HuH-7 (cell line): ENCODE measurements at places on chromosomes 4 and X.

DNA sequence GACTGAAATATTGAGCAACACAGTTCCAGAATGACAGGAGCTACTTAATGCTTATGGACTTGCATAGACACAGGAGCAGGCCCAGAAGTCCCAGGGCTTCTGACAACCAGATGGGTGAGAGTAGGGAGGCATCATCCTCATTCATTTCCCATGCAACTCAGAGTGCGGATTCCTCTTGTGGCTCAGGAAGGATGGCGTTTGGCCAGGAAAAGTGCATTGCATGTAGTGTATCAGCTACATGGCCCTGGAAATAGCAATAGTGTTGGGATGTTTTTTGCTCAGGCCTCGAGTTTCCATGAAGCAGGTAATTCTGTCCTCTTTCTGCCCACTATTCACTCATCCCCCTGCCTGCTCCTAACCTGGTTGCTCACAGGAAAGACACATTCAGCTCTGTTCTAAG is 136.6 kb downstream of the PDGFRA start:
- DNase-seq = no peak

DNA sequence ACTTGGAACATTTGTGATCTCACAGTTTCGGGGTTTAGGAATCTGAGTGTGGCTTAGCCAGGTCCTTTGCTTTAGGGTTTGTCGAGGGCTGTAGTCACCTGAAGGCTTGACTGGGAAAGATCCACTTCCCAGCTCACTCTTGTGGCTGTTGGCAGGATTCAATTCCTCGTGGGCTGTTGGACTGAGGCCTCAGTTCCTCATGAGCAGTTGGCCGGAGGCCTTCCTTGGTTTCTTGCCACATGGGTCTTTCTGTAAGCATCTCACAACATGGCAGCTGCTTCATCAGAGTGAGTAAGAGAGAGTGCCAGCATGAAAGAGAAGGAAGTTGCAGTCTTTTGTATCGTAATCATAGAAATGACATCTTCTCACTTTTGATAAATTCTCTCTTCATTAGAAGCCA is 11.1 kb downstream of the TXLNG start:
- no peak for DNase-seq

DNA sequence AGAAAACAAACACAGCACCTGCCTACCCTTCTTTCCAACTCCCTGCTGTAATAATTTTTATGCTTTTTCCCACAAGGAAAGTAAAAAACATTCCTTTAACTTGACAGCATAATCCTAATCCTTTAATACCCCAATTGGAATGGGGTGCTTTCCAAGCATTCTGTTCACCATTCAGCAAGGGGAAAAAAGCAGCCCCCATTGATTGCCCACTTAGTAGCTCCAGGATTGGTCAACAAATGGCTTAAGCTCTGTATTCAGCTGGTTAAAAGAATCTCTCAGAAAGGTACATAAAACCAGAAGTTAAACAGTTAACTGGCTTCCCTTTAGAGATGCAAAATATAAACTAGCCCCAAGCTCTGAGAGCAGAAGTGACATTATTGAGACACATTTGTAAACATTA is 194.8 kb upstream of the ATOH1 start:
- no peak for DNase-seq

DNA sequence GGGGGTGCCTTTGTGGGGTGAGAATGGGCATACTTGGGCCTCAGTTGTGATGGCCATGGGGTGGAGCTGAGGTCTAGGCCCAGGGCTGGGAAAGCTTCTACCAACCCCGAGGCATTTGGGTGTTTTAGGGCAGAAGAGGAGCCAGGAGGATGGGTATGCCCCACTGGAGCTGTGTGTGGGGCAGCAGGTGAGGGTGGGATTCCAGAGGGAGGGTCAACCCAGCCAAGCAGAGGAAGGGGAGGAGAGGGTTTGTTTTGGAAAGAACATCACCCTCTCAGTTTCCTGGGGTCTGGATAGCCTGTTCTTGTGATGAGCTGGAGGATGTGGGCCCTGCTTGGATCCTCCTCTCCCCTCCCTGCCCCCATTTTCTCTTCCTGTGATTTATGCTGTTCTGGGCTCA is 620 bp downstream of the IL9R start:
- no peak for DNase-seq

DNA sequence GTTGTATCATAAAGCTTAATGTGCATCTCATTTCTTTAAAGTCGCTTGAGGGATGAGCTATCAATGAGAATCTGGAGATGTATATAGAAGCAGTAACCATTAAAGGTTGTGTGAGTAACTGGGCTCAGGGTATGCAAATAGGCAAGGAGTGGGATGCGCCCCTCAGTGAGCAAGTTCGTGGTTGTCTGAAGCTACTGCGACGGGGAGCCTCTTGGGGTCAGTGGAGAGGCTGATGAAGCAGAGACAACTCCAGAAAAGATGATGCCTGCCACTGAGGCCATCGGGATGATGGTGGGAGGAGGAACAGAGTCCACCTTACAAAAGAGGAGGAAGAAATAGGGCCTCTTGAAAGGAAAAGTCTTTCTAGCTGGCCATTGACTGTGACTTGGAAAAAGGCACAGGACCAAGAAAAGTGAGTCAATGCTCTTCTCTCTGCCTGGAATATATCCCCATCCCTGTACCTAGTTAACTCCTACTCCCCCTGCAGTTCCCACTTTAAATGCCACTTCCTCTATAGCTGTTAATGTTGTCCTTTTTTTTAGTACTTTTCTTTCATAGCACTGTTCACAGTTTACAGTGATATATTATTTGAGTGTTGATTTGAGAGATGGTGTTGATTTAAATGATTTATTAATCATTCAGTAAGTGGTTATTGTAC is 51.4 kb upstream of the LSM6 start:
- no peak for DNase-seq

GRCh38 chr4:176277162-176277904 is 8.3 kb upstream of the ASB5 start:
- DNase-seq = peak; percentile 20

DNA sequence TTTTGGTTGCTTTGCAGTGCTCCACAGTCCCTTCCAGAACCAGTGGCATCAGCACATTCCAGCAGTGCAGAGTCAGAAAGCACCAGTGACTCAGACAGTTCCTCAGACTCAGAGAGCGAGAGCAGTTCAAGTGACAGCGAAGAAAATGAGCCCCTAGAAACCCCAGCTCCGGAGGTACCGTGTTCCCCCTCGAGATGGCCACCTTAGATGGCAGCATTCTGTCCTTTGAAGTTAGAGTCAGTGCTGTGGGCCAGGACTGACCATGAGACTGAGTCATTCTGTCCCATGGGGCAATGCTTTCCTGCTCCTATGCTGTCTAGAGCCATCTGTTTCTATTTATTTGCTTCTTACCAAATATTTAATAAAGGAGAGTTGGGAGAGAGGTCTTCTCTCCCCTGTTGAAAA is 112.3 kb downstream of the KLHL8 start:
- DNase-seq = no peak

- no peak for DNase-seq
Measured at GRCh38 chr4:152165146-152165545, 370.7 kb downstream of the FBXW7 start.

- no peak for DNase-seq
Measured at GRCh38 chr4:1139860-1140259, 26.5 kb upstream of the RNF212 start.

DNA sequence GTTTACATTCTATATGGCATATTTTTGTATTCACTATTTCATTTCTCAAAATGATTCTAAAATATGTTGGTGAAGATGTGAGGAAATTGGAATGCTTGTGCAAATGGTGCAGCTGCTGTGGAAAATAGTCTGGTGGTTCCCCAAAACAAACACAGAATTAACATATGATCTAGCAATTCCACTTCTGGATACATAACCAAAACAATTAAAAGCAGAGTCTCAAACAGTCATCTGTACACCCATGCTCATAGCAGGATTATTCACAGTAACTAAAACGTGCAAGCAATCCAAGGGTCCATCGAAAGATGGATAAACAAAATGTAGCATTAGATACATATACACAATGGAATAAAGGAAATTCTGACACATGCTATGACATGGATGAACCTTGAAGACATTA is 204.8 kb downstream of the FBXW7 start:
- no peak for DNase-seq

- DNase-seq = no peak
Measured at GRCh38 chrX:24204331-24204730, 54.8 kb downstream of the ZFX start.

- no peak for DNase-seq
Measured at GRCh38 chr4:93779228-93779627, 49.3 kb upstream of the ATOH1 start.

DNA sequence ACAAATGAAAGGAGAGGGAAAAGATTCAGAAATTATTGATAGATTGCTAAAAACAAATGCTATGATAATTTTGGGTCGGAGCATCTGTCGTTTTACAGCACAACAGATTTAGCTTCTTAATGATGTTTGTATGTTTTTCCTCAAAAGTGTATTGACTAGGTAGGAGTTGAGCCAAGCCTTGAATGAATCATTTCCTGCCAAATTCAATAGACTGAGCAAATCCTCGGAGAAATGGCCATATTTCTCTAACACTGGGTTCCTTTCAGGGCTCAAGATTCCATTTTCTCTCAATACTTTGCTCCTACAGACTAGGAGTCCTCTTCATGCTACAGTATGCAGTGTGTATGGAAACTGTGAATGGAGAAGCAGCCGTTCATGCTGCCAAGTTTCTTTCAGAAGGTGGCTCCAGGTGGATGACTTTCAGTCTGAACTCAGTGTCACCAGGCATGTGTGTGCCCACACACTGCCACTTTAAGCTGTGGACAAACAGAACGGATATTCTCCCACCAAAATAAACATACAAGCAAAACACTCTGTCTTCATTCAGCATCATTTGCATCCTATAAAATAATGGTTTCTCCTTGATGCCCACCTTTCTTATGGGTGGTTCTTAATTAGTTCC is 146.0 kb downstream of the TBL1X start:
- DNase-seq = no peak

DNA sequence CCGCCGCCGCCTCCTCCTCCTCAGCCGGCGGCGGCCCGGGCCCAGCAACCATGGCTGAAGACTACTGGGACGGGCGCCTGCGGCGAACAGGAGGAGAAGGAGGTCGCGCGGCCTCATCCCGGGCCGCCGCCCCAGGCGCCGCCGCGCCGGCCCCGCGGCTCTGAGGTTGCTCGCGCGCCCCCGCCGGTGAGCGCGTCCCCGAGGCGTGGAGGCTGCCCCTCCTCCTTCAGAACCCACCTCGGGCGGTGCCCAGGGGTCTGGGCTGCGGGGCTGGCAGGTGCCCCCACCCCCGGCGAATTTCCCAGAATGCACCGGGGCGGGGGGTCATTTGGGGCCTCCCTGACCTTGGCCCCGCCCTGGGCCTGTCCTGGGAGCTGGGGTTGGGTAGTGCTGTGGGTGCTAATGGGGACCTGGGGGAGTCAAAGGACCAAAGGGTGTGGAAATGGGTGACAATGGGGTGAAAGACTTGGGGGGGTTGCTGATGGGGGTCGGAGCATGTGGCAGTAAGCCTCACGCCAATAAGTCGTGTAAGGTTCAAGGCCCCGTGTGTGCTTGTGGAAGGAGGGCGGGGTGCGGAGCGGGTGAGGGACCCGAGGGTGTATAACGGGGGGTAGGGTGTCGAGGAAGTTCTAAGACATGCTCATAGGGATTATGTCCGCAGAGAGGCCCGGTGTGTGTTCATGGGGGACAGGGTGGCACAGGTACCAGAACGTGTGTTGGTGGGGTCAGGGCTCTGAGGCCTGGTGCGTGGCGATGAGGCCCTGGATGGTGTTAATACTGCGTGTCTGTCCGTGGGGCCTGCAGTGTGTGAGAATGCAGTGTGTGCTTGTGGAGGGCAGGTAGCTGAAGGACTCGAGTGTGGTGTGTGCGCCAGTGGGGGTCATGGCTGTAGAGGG is 687 bp downstream of the CDK16 start:
- DNase-seq = peak; percentile 33

- DNase-seq = no peak
Measured at GRCh38 chr4:26065833-26066232, 151.8 kb downstream of the SMIM20 start.

DNA sequence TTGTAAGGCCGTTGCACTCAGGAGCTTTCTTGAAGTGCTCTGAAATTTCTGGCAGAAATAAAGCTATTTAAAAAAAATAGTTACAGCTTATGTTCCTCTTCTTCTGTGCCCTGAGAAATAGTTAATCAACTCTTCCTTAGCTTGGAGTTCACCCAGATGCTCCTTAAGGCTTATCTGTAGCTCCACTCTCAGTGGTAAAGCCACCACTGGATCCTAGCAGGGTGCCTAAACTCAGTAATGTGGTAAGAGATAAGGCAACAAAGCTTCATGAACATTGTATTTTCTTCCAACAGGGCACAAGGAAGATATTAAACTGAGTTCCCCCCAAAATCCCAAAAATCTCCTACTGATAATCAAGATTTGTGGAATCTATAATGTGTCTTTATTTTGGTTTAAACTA is 299.5 kb downstream of the MAPK10 start:
- DNase-seq = no peak
